ENCODE measurements at places on chromosomes 12 and 14.

- no peak for DNase-seq
Measured at GRCh38 chr14:34580381-34580780, 40.9 kb upstream of the EAPP start.

GRCh38 chr12:52531566-52532300 is 11.5 kb upstream of the KRT5 start:
- peak; percentile 92 for DNase-seq

DNA sequence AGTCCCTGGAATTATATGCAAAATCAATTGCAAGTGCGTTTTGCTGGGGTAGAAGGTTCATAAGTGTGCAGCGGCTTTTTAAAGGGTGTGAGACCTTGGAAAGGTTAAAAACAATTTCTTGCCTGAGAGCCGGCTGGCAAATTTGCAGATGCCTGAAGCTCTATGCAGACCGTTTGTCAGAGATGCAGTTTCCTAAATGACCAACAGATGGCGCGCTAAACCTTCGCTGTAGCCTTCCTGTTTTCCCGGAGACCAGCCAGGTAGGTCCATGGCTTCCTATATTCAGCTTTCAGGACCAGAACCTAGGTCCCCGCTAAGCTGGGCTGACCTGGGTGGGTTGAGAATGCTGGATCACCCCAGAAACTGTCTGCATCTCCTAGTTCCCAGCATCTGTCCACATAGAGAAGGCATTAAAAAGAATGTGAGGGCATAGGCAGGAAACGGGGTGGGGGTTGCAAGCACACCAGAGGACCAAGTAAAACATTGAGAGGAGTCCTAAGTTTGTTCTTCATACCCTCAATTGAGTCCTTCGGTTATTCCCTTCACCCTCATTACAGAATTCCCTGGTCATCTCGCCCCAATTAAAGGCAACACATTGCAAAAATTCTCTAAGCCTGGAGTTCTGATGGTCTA is 5.7 kb upstream of the NOS1 start:
- peak; percentile 84 for DNase-seq

GRCh38 chr14:96515731-96516130 is 13.5 kb downstream of the PAPOLA start:
- DNase-seq: no peak

- no peak for DNase-seq
Measured at GRCh38 chr14:103510724-103511693, 11.6 kb downstream of the CKB start.

DNA sequence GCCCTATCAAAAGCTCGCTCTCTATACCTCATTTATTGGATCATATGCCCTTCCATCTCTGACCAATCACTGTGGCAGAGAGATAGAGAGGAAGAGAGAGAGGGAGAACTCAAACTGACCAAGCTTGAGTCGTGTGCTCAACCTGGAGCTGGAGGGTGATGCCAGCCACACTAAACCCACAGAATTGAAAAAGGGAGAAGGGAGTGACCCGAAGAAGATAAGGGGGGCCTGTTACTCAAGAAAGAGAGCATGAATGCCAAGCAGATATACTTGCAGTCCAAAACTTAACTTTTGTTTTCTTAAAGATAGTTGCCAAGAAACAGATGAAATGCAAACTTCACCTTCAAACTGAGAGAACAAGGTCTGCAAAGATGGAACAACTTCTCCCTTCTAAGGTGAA is 112.7 kb downstream of the BTG1 start:
- DNase-seq: no peak

GRCh38 chr14:99258341-99258861 is 13.6 kb downstream of the BCL11B start:
- DNase-seq: no peak

DNA sequence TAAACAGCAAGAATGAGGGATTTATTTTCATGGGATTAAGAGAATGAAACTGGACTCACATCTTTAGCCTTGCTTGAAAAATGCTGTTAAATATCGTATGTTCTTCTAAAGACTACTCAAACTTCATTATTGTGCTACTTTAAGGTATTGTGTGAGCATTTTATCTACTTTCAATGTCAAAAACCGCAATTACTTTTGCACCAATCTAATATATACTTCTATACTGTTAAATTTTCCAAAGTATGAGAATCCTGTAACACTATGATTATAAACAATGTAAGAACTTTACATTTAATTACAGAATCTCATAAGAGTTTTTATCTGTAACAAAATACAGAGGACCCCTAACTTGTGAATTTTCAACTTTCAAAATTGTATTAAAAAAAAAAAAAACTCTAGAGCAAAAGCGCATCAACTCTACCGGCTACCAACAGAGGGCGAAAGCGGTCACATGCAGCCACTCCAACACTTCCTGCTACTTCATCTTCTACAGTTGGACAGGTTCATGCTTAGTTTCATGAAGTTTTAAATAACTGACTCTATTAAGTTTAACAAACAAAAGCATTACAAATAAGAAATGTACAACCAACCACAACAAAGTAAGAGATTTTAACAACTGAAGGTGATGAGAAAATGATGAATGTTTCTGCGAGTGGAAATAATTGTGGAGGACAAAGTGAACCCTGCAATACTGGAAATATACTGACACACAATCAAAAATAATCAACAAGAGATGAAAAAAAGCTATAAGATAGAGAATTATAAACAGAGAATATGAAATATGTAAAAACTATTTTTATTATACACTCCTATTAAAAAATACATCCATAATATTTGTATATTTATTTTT is 210.9 kb downstream of the MED13L start:
- DNase-seq: peak; percentile 54

DNA sequence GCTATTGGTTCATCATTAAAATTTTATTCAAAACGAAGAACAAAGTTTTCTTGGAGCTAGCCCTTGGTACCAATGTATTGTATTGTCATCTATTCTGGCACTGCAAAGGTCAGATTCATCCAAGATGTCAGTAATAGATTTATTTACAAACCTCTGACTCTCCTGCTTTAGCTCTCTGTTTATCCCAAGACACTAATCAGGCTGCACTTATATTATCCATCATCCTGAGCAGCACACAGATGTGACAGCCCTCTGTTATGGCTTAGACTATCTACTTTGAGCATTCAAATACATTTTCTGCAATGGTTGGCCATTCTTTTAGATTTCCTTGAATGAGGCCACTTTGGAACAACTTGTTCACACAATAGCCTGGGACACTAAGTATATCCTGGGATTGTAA is 5.0 kb upstream of the PTPRR start:
- no peak for DNase-seq

DNA sequence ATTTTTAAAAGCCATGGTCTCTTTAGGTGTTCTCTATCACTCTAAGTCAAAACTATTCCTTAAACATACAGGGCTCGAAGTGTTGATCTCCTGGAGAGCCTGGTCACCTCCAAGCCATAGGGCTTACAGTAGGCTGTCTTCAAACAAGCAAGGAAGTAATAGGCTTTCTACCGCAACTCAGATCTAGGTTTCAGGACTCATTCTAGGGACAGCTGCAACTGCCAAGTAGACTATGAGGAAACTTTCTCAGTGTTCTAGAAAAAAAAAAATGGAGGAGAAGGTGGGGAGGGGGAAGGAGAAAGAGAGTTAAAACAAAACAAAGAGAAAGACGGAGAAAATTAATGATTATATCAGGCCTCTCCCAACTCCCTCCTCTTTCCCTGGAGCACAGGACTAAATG is 106.9 kb upstream of the ETV6 start:
- DNase-seq: no peak

DNA sequence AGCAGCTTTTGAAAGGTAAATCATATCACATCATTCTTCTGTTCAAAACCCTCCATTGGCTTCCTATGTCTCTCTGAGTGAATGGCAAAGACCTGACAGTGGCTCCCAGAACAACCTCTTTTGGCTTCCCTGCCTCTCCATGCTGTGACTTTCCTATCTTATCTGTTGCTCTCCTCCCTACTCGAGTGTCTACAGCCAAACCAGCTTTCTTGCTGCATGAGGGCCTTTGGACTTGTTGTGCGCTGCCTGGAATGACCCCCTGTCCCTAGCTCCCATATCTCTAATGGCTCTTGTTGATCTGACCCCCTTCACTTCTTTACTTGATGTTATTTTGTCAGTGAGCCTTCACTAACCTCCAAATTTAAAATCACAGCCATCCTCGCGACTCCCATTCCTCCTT is 2.5 kb downstream of the SYNE2 start:
- no peak for DNase-seq

- peak; percentile 83 for DNase-seq
Measured at GRCh38 chr12:104638851-104639240, 182.1 kb downstream of the CHST11 start.

DNA sequence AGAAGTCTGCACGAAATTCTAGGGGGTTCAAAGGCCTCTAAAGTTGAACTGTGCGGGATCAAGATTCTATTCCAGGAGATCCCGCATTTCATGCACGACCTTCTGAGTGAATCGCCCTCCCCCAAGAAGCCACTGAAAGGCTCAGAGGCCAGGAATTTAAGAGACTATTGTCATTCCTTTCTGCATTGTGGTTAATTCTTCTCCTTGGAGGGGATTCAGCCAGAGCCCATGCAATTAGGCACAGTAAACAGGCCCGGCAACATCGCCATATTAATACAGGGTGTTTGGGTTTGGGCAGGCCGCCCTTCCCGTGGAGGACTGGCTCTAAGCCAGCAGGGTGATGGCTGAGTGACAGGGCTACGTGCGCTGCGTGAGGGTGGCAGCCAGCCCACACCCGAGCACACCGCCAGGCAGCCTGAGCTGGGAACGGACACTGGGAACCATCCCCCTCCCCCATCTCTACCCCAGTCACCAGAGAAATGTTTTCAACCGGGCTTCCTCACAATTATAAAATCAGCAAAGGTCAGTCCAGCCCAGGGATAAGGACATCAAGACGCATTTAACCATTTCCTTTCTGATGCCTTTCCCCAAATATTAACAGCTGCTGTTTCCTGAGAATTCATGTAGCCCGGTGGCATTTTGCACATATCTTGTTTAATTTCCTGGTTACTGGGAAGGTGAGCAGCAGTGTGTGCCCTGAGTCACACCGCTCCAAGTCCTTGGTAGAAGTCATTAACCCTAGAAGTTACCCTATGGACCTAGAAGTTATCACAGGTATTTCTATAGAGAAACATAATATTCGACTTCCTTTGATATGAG is 12.5 kb downstream of the EGLN3 start:
- no peak for DNase-seq

DNA sequence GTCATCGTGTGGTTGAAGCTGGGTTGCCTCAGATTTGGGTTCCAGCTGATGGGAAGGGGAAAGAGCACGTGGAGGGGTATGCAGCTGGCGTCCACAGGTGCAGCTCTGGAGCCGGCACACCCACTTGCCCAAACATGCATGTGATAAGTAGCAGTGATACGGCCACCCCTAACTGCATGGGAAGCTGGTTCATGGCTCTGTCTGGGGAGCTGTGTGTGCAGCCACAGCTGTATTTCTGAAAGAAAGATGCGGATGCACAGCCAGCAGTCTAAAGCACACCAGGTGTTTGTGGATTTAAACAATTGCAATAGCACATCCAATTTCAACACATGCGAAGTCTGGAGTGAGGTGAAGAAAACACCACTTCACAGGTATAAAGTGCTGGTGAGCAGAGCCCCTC is 181.4 kb downstream of the EFCAB11 start:
- no peak for DNase-seq

- peak; percentile 59 for DNase-seq
Measured at GRCh38 chr12:120851444-120851843, 52.7 kb downstream of the SPPL3 start.

GRCh38 chr12:1796515-1797010 is 23.8 kb upstream of the LRTM2 start:
- peak; percentile 69 for DNase-seq

GRCh38 chr12:45050751-45051571 is at the start of gene DBX2:
TSS of gene DBX2 (minus strand) at chr12:45051099. CDS start at chr12:45050927, 172 bp downstream.
- DNase-seq: no peak

DNA sequence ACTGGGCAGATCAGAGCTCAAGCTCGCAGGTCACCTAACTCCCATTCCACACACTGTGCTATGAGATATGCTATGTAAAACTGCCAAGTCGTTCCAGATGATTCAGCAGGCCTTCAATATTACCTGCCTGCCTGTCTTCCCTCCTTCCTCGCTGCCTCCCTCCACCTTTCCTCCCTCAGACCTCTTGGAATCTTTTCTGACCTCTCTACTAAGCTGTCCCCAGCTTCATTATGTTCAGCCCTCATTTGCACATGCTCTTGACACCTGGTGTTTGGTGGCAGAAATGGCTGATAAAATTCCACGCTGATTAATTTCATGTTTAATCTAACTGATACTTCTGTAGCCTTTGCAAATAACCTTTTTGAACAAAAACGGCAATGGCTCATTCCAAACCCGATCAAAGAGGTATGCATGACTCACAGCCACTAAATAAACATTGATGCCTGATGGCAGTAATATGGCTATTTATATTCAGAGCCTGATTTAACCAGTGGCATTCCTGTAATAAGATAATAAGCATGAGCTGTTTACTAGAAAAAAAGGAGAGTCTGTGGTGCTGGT is 130.8 kb upstream of the EGLN3 start:
- DNase-seq: no peak

DNA sequence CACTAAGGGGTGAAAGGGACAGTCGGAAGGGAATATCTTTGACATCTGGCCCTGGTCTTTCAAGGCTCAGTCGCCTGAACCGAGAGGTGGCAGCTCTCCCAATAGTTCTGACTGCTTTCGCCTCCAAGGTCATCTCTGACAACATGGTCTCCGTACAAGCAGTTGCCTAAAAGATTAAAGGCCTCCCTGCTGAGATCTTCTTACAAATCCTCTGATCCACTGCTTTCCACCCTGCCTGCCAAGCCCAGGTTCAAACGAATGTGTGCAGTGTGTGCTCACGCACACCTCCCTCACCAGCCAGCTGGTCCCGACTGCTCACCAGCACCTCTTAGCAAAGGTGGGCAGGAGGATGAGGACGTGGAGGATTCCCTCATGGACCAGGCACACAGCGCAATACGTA is 10.4 kb downstream of the B4GALNT3 start:
- DNase-seq: no peak

GRCh38 chr14:35338731-35339405 is 46.7 kb downstream of the PSMA6 start:
- DNase-seq: no peak

GRCh38 chr14:35607380-35607779 is 73.4 kb downstream of the INSM2 start:
- DNase-seq: no peak

DNA sequence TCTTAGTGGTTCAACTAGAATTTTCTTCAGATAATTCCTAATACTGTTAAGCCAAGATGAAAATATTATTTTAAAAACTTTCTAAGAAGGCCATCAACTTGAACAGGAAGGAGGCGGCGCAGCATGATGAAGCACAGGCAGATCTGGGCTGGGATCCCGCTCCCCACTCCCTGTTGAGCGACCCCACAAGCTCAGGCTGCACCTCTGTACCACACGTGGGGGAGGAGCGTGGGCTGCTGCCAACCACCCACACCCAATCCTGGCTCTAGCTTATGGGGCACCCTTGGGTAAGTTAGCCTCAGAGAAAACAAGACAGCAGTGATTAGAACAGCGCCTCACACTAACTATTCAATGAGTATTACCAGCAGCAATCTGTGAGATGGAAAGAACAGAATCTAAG is 6.0 kb downstream of the MTERF2 start:
- no peak for DNase-seq
